ENCODE measurements at places on chromosomes 12 and 14.
A peak's percentile ranks its signal among the peaks of the same experiment; 100 is the strongest.

DNA sequence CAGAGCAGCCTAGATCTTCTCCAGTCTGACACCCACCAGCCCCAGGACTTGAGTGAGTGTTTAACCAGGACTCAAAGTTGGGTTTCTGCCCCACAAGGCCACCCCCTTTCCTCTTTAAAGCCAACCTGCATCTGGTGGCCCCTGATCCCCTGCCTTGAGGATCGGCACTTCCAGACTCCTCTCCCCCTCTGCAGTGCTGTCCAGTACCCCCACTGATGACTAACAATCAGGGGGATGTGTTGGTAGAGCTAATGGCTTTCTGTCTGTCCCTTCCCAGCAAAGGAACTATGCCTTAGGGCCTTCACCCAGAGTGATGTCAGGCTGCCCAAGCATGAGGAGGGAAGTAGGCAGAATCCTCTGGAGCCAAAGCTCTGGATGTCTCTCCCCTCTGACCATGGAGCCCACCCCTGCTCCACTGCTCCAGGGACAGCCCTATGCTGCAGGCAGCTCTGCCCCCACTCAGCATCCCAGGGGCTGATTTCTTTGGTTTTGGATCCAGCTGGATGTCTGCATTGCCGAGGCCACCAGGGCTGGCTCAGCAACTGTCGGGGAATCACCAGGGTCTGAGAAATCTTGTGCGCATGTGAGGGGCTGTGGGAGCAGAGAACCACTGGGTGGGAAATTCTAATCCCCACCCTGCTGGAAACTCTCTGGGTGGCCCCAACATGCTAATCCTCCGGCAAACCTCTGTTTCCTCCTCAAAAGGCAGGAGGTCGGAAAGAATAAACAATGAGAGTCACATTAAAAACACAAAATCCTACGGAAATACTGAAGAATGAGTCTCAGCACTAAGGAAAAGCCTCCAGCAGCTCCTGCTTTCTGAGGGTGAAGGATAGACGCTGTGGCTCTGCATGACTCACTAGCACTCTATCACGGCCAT is 42.9 kb downstream of the DAD1 start:
- no peak for DNase-seq

- no peak for DNase-seq
Measured at GRCh38 chr14:68910540-68910939, 68.6 kb downstream of the ACTN1 start.

DNA sequence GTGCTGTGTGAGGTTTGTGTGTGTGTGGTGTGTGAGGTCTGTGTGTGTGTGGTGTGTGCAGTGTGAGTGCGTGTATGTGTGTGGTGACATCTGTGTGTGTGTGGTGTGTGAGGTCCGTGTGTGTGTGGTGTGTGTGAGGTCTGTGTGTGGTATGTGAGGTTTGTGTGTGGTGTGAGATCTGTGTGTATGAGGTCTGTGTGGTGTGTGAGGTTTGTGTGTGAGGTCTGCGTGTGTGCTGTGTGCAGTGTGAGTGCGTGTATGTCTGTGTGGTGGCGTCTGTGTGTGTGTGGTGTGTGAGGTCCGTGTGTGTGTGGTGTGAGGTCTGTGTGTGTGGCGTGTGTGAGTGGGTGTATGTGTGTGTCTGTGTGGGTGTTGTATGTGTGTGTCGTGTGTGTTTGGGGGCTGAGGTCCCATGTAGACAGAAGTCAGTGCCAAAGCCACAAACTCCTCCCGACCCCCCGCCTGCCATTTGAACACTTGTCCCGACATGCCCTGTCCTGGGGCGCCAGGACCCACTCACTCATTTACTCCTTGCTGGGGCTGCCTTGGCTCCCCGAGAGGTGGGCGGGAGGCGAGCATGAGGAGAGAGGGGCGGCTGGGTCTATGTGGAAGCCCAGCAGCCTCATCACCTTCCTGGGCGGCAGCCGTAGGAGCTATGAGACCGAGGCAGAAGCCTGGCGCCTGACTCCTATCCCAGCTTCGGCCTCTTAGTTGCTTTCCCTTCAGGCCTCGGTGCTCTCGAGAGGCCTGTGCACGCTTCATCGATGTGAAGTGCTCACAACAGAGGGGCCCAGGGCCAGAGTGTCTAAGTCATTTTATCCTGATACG is 20.5 kb downstream of the RILPL1 start:
- no peak for DNase-seq

DNA sequence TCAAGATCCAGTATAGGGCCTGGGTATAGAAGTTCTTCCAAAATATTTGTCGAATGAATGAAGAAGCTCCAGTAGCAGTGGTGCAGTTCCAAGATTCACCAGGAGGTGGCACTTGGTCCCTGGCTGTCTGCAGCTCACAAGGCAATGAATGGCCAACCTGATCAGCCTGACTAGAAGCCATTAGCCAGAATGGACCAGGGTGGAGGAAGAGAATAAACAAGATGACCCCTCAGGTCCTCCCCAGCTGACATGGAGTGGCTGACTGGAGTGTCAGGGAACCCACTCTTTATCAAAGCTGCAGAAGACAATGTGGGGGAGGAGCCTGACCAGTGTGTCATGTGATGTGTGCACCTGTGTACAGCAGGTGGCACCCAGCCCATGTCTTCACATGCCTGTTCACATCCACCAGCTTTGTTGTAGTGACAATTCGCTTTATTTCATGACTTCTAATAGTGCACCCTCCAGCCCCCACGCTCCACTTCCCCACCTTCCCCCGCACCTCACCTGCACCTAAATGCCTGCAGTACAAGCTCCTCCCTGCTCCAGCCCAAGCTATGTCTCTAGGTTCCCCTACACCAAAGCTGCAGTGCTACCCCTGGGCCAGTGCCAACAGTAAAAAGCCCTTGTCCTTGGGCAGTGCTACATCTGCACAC is 3.0 kb downstream of the LTBP2 start:
- DNase-seq: peak; percentile 21

- DNase-seq: no peak
Measured at GRCh38 chr14:71742485-71742884, 189.7 kb upstream of the RGS6 start.

Data from GOT3 (cell line).